ENCODE measurements at places on chromosomes 2 and 18.

DNA sequence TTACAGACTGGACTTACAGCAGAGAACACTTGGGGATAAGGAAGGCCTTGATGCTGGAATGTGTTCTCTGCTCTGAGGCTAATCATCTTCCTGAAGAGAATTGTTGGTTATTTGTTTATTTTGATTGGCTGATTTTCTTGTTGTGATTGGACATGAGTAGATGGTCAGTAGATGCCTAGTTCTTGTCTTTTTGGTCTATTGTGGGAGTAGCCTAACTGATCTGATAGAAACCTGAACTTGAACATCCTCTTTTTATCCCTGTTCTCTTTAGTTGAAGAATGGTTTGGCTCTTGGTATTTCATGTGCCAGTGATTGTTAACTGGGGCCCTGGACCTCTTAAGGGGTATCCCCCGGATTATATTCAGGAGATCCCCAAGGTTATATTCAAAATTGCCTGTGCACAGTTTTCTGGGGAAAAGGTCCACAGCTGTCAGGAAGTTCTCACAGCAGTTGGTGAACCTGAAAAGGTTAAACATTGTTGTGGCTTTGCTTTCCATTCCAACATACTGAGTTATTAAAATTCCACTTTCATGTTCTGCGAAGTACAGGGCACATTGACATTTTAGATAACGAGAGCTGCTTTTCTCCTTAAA lies 13.6 kb downstream of the TWSG1 start:
- DNase-seq = no peak

- DNase-seq = no peak
Measured at GRCh38 chr2:55922291-55922907, 1.2 kb downstream of the EFEMP1 start.

- DNase-seq = no peak
Measured at GRCh38 chr2:143705108-143705707, 576.0 kb downstream of the ARHGAP15 start.

GRCh38 chr2:111035830-111036441 lies 84.8 kb upstream of the BCL2L11 start:
- DNase-seq = no peak

DNA sequence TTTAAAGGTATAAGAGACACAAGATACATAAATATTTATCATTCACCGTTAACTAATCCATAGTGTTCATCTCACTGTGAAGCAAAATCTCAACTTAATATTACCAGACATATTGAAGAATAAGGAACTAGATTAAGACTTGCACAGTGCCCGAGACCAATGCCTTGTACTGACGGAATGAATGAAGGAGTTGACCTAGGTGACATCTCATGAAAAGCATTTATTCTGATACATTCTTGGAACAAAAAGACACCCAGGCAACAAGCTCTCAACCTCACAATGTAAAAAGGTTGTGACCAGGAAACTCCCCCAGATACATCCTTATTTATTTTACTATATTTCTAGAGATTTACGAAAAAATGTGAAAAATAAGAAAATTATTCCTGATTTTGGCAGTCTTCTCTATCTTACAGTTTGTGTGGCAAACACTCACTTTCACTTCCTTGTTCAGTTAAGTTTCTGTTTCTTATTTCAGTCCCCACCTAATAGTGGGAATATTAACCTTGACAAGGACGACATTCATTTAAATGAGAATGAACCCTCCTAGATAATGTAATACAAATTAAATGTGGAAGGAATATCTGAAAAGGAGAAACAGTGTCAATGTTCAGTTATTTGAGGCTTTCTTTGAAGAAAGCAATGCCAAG lies 28.4 kb downstream of the M1AP start:
- DNase-seq = no peak

- DNase-seq = no peak
Measured at GRCh38 chr18:62201870-62202269, 14.8 kb downstream of the RELCH start.

DNA sequence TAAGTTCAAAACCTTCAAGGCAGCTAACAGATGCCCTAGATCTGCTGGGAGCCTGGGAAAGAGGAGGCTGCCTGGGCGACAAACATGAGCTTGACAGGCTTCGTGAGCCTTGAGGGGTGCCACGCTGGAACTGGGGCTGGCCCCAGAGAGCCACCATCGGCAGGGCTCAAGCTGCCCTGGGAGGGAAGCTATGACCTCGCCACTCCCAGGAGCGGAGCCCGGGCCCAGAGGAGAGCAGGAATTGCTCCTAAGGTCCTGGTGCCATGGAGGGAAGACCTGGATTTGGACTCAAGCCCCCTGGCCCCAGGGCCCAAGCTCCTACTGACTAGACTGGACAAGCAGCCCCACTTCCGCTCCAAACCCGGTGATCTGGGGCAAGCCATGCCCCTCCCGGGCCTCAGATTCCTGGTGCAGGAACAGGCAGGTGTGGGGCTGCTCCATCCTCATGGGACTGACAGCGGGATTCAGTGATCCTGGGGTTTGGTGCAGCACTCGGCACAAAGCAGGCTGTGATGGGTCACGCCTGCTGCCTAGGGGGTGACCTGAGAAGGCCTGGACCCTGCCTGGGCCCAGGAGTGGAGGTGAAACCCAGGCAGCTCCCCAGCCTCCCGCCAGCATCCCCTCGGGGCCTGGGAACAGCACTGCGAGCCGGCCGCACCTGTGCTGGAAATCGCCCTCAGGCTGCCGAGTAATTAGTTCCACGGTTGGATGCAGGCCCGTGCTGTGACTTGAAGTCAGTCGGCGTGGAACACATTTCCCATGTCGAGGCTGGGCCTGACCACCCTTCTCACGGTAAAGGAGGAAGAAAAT lies 246.9 kb downstream of the NDUFA10 start:
- no peak for DNase-seq

DNA sequence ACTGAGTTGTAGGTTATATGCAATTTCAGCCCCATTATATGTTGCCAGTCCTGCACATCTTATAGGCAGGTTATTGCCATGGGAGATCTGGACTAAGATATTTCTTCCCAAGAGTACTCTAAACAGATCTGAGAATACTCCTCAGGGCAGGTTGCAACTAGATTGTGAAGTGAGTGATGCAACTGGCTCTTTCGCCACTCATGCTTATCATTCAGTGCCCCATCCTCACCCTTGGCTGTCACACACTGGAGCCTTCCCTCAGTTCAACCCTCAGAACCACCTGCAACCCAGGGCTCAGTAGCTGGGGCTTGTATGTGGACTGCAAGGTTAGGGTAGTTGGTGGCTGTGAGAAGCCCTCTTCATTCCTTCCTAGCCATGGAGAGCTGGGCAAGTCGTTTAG lies 14.1 kb downstream of the MERTK start:
- DNase-seq = no peak

- no peak for DNase-seq
Measured at GRCh38 chr2:79950526-79950925, 354.0 kb downstream of the LRRTM1 start.

- DNase-seq = no peak
Measured at GRCh38 chr18:35939138-35939537, 33.3 kb upstream of the RMP24 start.
